ENCODE measurements at places on chromosomes 16 and 17. TPM values are rescaled to one million over a fixed set of nuclear protein-coding genes. Genes with fewer than 3 reads are reported as not detected.

DNA sequence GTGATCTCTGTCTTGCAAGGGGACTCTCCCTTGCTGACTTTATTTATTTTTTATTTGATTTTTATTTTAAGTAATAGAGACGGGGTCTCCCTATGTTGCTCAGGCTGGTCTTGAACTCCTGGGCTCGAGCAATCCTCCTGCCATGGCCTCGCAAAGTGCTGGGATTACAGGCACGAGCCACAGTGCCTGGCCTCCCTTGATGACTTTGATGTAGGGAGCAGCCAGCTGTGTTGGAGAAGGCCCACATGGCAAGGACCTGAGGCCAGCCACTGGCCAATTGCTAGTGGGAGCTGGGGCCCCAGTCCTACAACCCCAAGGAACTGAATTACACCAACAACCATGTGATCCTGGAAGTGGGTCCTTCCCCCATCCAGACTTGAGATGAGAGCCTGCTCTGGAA lies 81.8 kb downstream of the CNGB1 start:
- no peak for DNase-seq

SDR42E2 gene
- total RNA-seq: not detected

DNA sequence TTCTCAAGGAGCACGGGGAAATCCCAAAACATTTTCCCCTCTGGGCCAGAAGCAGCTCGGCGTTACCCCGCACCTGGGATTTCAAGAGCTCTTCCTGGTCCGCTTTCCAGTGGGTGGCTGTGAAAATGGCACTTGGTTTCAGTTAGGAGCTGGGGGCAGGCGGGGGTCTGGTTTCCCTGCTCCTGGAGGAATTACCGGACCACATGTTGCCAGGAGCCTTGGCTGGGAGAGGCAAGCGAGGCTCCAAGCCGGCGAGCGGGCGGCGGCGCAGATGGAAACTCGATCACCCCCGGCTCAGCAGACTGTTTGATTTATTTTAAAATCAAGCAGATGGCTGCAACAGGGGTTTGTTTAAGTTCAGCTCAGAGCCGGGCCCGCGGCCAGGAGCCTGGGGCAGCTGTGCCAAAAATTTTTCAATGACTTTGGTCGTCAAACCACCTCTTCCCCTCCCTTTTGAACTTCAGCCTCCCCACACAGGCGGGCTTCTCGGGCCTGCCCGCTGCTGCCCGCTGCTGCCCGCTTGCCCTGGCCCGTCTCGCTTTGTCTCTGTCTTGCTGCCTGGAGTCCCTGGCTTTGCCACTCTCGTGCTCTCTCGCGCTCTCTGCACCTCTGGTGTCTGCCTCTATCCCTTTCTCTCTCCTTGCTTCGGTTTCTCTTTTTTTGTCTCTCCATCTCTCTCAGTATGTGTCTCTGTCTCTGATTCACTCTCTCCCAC lies 108.0 kb upstream of the CIBAR2 start:
- DNase-seq: peak; percentile 89

DNA sequence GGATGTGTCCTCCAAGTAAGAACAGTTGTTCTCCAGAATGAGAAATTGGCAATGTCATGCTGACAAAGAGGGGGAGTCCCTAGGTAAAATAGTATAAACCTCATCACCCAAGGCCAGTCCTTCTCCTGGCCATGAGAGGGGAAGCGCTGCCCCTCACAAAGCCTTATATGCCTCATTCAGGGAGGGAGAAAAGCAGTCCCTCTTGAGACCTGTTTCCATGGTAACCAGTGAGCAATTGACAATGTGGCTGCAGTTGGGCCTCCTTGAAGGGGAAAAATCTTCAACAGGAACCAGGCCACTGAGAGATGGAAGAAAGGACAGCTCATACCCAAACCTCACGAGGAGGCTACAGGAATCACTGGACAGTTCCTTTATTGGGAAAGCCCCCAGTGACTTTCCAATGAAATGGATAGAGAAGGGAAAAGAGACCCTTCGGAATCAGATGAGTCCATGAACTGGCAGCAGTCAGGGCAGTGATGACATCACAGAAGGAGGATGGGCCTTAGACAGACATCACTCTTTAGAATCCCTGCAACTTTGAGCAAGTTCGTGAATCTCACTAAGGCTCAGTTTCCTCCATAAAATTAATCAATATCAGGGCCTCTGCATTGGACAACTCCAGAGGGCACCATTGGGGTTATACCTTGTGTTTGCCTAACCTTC lies 275.7 kb downstream of the TOX3 start:
- no peak for DNase-seq

DNA sequence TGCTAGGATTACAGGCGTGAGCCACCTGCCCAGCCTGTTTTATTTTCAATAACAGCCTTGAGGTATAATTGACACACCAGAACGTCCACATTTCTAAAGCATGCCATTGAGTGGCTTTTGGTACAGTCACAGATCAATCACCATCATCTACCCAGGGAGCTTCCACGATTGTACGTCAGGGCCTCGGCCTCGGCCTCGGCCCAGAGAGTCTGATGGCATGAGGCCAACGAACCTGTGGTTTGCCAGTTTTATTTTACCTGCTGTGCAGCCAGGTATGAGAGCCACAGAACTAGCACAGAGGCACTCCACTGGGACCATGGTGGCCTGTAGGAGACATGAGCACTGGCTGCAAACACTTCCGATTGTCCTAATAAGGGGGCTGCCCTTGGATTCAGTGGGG lies 8.3 kb downstream of the UBALD1 start:
- no peak for DNase-seq
